Natural killer cell (primary cell): ENCODE measurements at places on chromosomes 4 and X. TPM values are rescaled to one million over a fixed set of nuclear protein-coding genes. Genes with fewer than 3 reads are reported as not detected.

GPR173 gene
- 0.48 TPM for total RNA-seq

CABS1 gene
- total RNA-seq: not detected

GUCY1A1 gene
- 7.4 TPM for total RNA-seq

ESX1 gene
- total RNA-seq: not detected

ASB12 gene
- total RNA-seq: 0.58 TPM

IL2 gene
- not detected for total RNA-seq

TIMM8A gene
- 7.0 TPM for total RNA-seq

TMEM128 gene
- 9.3 TPM for total RNA-seq

DNA sequence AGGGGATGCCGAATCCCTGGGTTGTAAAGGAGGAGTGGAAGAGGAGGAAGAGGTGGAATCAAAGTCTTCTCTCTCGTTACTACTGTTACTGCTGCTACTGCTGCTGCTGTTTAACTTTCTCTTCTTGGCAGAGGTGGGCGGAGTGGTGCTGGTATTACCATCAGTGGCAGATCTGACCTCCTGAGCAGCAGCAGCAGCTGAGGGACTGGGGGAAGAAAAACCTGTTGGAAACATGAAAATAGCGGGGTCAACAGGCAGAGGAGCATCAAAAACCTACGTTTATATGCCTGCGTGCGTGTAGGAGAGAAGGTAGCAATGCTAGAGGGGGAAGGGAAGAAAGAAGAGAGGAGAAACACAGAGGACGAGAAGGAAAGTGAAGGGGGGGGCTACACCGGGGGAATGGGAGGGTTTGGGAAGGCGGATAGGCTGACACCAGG is 339 bp downstream of the CUL4B start:
- peak; percentile 23 for DNase-seq

DNA sequence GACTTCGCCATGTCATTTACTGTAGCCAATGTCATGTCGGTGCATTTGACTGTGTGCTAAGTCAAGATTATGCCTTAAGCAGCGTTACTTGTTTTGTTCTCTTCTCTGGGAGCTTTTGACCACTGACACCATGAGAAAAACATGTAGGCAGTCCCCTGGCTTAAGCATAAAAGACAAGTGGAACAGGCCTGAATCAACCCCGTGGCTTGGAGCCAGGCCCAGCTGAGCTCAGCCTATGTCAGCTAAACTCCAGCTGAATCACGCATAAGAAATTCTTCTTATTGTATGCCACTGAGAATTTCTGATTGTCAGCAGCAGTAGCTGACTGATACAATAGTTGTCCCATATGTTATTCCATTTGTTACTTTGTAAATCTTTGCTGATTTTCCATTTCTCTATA is 261.9 kb downstream of the CBLL2 start:
- no peak for DNase-seq

DNA sequence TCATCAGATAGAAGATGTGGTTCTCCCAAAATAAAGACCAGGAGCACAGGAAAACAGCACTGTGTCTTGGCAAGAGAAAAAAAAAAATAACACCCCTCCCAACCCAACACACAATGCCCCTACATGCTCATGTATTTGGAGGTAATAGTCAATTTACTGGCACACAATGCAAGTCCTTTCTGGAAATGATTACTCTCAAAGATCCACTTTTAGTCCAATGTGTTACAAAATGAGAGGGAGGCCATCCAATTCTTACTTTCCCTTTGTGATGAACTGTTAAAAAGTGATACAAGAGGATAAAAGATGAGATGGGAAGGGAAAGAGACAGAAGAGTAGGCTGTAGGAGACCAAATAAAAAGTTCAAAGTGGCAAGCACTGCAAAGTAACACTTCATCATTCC is 180.3 kb upstream of the DKK2 start:
- DNase-seq: no peak

GRCh38 chr4:184343502-184344177 is 126.0 kb upstream of the ENPP6 start:
- DNase-seq: no peak

- no peak for DNase-seq
Measured at GRCh38 chrX:103012945-103013344, 51.0 kb downstream of the BEX1 start.

- no peak for DNase-seq
Measured at GRCh38 chr4:173488656-173489055, 41.4 kb downstream of the HAND2 start.

- DNase-seq: no peak
Measured at GRCh38 chrX:30253257-30253656, 6.3 kb downstream of the MAGEB1 start.

DNA sequence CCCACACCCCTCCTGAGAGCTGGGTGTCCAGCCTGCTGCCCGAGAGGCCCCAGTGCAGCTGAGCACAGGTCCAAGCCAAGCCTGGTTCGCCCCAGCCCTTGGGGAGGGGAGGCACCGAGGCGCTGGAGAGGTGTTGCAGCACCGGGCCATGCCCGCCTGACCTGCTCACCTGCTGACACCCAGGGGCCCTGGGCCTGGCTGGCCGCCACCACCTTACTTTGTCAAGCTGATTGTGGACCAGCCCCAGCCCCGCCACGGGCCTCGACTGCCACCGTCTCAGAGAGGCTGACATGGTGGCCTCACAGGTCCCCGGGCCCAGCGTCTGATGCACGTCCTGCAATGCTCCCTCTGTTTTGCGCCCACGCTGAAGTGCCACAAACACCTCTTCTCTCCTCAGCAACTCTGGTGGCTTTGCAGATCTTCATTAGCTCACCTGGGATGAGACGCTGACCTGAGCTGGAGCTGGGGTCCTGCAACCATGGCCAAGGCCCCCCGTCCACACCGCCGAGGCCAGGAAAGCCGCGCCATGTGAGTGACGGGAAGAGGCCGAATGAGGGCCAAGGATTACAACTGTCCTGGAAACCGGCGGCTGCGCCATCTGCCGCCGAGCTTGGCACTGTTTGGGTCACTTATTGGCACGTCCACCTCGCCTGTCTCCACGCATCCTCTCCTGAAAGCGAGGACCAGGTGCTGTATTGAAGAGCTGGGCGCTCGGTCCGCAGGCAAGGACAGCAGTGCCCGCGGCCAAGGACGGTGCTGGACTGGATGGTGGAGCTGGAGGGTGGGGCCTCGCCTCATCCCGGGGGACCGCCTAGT is 7.6 kb downstream of the CPLX1 start:
- no peak for DNase-seq

DNA sequence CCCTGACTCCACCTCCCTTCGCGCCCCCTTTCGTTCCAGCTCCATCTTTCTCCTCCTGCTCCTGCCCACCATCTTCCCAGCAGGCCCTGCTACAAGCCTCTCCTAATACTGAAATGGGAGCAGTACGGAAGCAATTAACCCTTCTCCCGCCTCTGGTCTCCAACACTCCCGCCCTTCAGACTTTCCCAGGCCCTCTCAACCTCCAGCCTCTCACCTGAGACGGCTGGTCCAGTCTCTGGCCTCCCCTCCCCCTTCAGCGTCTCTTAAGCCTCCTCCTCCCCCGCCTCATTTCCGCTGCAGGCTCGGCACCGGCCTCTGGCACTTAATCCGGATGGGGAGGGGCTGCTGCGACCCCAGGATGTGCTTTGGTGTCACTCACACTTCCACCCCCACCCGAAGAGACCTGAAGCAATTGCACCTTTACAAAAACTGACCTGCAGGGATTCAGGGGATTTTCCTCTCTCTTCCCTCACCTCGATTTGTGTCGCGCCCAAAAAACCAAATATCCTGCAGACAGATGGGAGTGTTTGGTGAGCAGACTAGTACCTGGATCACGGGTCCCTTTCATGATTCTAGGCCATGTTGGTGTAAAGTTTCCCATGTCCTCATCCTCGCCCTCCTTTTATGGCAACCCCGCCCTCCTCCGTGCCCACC is 657 bp downstream of the TCEAL8 start:
- peak; percentile 58 for DNase-seq

DNA sequence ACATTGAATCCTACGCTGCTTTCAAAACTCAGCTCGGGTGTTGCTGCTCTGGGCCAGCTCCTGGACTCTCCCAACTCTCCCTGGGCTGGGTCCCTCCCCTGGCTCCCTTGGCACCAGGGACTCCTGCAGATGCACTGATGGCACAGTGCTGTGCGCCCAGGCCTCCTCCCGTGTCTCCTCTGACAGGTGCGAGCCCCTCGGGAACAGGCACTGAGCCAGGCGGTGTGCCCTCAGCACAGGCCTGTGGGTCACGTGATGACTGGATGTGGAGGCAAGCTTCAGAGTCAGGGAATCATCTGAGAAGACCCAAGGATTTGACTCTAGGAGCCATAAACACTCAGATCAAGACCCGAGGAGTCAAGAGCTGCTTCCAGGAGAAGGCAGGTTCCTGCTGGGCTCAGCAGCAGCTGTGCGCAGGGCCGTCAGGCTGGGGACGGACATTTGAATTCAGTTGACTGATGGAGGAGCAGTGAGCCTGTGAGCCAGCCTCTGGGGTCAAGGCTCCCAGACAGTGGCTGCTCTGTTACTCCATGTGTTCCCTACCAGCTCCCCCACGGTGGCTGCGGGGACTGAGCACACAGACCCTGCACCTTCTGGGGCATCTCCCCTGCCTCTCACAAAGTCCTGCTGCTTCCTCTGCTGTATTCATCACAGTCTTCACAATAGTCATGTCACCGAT is 33.0 kb downstream of the NAT8L start:
- no peak for DNase-seq

DNA sequence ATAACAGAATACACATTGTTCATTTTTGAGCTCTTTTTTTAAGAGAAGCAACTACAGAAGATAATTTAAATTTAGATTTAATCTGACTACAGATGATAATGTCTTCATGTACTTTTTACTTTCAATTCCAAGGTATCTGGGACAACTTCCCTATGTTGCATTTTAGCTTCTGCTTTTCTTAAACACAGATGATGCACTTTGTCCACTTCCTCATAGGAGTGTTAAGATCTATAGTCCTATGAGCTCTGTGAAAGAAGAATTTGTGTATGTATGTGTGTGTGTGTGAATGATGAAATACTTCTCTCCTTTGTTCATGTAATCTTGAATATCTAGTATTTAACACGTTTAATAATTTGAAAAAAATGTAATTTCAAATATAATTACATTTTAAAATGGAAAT is 5.3 kb upstream of the FHIP1A start:
- no peak for DNase-seq

DNA sequence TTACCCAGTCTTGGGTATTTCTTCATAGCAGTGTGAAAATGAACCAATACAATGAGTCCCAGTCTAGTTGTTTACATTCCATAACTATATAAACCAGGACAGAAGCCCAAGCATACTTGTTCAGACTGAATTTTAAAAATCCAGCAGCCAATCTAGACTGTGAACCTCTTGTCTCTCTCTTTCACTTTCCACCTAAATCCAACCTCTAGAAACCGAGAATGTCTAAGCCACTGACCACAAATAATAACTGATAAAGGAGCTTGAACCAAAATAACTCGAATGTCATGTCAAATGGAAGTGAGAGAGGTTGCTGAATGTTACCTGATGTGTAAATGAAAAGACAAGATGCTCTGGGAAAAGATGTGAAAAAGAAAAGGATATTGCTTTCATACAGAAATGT is 544.7 kb downstream of the NLGN4X start:
- DNase-seq: no peak

GRCh38 chr4:146511381-146511780 is 10.4 kb downstream of the SLC10A7 start:
- DNase-seq: no peak

- DNase-seq: no peak
Measured at GRCh38 chr4:108453366-108453765, 167.0 kb upstream of the RPL34 start.

DNA sequence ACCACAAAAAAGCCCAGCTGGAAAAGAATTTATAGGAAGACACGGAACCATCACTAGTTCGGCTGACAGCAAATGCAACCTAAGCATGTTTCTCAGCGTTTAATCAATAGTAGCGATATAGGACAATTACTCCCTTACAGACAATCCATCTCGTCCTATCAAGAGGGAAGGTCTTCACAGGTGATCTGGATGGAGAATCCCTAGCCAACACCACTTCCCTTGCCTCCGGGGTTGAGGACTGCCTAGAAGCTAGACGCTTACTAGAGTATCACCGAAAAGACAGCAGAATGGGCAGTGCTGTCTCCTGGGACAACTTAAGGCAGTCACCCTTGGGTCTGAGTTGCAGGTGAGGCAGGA is 32.1 kb upstream of the MAML3 start:
- DNase-seq: no peak

GRCh38 chr4:128907981-128908380 is 98.5 kb downstream of the JADE1 start:
- no peak for DNase-seq

DNA sequence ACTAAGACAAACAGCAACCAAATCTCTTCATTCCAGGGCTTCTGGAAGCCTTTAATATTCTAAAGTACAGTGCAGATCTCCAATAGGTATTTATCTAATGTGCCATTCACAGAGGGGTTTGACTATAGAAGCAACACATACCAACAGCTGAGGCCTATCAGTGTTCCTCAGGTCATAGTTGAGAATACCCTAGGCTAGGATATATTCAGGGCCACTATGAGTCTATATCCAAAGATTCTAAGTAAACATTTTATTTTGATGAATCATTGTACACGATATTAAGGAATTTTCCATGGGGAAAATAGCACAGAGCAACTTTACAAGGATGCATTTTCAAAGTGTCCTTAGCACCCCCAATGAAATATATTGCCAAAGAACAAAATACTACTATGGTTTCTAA is 9.7 kb downstream of the SMIM10 start:
- DNase-seq: no peak

DNA sequence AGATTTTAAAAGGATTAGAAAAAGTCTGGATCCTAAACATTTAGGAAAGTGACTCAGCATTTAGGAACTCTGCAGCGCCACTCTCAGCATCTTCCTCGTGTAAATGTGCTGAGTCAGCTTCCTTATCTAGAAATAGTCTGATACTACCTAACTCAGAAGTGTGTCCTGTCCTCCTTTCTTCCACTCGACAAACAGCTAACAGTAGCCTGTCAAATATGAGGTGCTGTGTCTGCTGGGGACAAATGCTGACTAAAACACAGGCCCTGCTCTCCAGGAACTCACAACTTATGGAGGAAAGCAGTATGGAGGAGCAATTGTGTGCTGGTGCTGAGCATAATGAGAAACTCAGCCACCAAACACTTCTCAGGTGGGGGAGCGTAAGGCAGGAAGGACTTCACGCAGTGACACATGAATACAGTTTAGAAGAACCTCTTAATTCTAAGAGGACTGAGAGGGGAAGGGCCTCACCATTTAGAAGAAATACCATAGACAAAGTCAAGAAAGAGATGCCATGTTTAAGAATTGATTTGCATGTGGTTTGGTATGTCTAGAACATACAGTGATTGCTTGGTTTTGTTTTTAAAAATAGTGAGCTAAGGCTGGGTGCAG is 125.3 kb downstream of the SOWAHB start:
- no peak for DNase-seq

GRCh38 chrX:19761554-19762295 is 125.7 kb downstream of the SH3KBP1 start:
- no peak for DNase-seq

DNA sequence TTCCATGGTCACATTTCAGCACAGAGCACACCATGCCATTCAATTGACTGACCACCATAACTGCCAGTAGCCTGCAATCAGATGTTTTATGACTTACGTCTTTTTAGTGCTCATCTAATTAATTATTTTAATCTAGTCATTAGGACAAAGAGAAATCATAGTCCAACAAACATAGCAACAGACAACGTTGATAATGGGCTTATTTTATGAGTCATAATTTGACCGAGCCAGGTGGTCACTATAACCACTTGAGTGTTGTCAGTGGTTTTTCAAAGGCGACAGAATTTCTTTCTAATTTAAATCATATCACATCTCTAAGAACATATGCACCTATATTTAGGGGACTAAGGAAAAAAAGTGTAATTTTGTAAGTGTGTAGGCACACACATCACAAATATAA is 1.9 kb downstream of the SEC24D start:
- DNase-seq: no peak

- no peak for DNase-seq
Measured at GRCh38 chrX:11472381-11472780, 179.2 kb downstream of the AMELX start.
